ENCODE measurements at places on chromosomes 6 and 20. TPM values are rescaled to one million over a fixed set of nuclear protein-coding genes. Genes with fewer than 3 reads are reported as not detected.

DNA sequence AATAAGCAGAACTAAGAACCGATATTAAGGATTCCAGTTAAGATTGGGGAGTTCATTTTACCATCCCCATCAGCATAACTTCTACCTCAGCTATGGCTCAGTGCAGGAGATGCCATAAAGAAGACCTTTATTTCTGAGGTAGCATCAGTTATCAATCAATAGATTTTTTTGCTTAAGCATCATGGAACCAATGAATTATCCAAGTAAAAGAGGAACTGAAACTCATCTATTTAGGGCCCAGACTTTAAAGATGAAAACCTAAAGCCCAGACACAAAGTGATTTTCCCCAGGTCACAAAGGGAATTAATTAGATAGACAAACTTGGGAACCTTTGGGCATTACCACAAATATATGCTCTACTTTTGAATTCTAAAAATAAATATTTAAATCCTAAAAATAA, 59.2 kb upstream of the TINAG start:
- H3K36me3 ChIP-seq: no peaks in the 10 kb centered on the region
- H3K4me3 ChIP-seq: no peak overlapping the region
- H3K4me1 ChIP-seq: no peaks in the 10 kb centered on the region

- H3K27ac ChIP-seq: no peak overlapping the region
- H3K27me3 ChIP-seq: peaks cover 21% of the 10 kb centered on the region
- H3K4me1 ChIP-seq: no peaks in the 10 kb centered on the region
- no peaks in the 10 kb centered on the region for H3K36me3 ChIP-seq
Observed at GRCh38 chr6:108105571-108105970, 31.0 kb upstream of the OSTM1 start.

DNA sequence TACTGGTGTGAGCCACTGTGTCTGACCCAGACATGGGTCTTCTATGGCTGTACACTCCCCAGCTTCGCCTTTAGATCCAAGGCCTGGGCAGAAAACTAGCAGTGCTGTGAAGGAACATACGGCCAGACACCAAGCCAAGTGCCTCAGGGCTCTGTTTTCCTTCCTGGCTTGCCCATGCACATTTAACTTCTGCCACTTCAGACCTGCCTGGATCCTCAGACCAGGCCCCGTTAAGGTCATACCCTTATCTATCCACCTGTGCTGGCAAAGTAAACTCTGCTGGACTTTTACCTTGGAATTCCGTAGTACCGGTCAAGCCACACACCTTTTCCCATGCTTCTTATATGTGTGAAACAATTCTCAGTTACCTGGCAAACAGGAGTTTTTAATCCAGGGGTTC, 644.8 kb downstream of the PTPRT start:
- H3K36me3 ChIP-seq: no peaks in the 10 kb centered on the region
- no peak overlapping the region for H3K4me3 ChIP-seq
- H3K4me1 ChIP-seq: no peaks in the 10 kb centered on the region
- DNase-seq: no peak
- H3K27ac ChIP-seq: no peak overlapping the region

GRCh38 chr20:4925842-4926530, 75.3 kb downstream of the SLC23A2 start:
- H3K27me3 ChIP-seq: no peaks in the 10 kb centered on the region
- no peaks in the 10 kb centered on the region for H3K36me3 ChIP-seq
- DNase-seq: peak; percentile 56
- no peak overlapping the region for H3K4me3 ChIP-seq
- H3K27ac ChIP-seq: peak overlapping the region; percentile 42
- H3K4me1 ChIP-seq: peaks cover 9% of the 10 kb centered on the region

- H3K27ac ChIP-seq: no peak overlapping the region
- no peak overlapping the region for H3K4me3 ChIP-seq
- H3K27me3 ChIP-seq: no peaks in the 10 kb centered on the region
- H3K4me1 ChIP-seq: peaks cover 3% of the 10 kb centered on the region
- no peak for DNase-seq
Observed at GRCh38 chr20:58449681-58450221, 60.7 kb downstream of the VAPB start.

BEND3 gene
- total RNA-seq: 12.1 TPM
